ENCODE measurements at places on chromosomes 1 and 21.

DNA sequence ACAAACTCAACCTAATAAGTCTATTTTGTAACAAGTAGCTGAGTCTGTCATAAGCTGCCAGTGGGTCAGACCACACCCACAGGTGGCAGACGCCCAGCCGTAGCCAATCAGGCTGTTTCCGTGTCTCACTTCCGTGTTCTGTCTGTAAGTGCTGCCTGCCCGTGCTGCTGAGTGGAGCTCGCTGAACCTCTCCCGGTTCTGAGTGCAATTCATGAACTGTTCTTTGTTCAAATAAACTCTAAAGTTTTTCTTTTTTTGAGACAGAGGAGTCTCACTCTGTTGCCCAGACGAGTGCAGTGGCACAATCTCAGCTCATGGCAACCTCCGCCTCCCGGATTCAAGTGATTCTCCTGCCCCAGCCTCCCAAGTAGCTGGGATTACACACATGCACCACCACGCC, 25.1 kb downstream of the POFUT2 start:
- DNase-seq: no peak

- no peak for DNase-seq
Observed at GRCh38 chr1:201016943-201017827, 6.3 kb downstream of the KIF21B start.

DNA sequence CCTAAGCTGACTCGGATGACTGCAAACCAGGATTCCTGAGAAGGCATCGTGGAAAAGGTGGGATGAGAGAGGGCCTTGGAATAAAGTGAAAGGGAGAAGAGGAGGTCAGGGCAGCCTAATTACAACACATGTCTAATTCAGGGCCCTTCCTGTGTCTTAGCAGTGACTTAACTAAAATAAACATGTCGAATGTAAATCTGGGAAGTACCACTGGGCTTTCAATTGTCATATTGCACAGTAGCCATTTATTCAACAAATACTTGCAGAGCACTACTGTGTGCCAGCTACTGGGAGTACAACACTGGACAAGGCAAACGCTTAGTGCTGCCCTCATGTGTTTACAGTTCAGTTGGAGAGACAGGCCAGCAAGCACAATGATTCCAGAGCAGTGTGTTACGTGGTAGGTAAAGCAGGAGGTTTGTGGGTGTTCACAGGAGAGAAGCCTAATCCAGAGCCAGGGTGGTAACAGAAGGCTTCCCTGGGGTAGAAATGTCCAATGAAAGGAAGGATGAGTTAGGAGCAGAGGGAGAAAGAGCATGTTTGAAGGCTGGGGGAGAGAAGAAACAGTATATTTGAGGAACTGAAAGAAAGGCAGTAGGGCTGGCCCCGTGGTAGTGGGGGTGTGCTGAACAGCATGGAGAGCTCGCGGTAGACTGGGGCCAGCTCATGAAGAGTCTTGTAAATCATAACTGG, 38.0 kb upstream of the RASAL2 start:
- DNase-seq: no peak

- DNase-seq: no peak
Observed at GRCh38 chr1:199010492-199010891, 371.7 kb downstream of the PTPRC start.

DNA sequence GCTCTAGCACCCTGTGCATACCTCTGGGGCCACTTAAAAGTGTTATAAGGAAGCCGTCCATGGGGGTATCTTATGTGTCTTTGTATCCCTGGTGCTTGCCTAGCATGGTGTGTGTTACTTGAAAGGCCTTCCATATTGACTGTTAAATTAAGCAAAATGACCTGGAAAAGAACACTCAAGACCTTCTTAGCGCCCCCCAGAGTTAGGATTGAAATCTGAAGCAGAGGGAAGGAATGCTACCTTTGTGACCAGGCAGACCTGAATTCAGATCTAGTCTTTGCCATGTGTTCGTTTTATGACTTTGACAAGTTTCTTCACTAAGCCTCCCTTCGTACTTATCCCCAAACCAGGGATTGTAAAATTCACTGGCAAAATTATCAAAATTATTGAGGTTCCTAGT, 59.9 kb downstream of the SLC22A15 start:
- no peak for DNase-seq

- DNase-seq: no peak
Observed at GRCh38 chr1:117070124-117070523, 10.0 kb downstream of the TTF2 start.

DNA sequence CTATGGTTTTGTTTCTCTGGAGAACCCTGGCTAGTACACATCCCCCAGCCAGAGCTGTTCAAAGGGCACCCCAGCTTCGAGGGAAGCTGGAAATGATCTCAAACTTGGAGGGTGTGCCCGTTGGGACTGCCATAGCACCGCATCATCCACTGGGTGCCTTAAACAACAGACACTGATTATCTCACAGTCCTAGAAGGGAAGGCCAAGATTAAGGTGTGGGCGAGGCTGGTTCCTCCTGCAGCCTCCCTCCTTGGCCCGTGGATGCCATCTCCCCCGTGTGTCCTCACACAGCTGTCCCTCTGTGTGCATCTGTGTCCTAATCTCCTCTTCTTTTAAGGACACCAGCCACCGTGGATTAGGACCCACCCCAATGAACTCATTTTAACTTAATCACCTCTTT, 4.2 kb upstream of the IBA57 start:
- no peak for DNase-seq

GRCh38 chr1:153728305-153729066, 636 bp downstream of the INTS3 start:
- no peak for DNase-seq

DNA sequence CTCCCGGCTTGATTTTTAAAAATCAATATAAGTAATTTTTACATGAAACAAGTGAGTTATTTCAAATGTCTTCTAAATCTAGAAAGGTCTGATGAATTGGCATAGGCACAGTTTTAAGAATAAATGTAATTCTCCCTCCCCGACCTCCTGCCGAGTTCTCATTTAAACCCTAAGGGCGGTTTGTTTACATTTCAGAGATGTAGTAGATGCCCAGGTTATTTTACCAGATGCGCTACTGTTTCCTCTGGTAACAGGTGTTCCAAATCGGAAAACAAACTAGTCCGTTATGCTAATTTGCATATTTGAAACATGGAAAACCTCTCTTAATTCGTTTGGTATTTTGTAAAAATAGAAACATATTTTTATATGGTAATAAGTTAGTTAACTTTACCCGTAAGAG, 53.8 kb upstream of the CFAP126 start:
- no peak for DNase-seq

GRCh38 chr1:214445831-214446614, 105.4 kb downstream of the PTPN14 start:
- DNase-seq: no peak

DNA sequence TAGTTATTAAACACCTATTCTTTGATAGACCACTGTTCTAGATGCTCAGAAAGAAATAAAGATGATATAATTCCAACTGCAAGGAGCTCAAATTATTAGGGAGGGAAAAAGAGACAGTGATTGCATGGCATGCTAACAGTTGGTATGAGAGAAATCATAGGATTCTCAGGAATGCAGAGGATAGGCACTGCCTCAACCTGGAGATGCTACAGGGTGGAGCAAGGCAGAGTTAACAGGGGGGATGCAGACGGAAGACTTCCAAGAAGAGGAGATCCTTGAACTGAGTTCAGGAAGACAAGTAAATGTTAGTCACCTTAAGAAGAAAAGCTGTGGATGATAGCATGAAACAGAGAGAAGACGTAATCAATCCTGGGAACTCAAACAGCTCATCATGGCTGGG, 123.7 kb downstream of the DAB1 start:
- DNase-seq: no peak

DNA sequence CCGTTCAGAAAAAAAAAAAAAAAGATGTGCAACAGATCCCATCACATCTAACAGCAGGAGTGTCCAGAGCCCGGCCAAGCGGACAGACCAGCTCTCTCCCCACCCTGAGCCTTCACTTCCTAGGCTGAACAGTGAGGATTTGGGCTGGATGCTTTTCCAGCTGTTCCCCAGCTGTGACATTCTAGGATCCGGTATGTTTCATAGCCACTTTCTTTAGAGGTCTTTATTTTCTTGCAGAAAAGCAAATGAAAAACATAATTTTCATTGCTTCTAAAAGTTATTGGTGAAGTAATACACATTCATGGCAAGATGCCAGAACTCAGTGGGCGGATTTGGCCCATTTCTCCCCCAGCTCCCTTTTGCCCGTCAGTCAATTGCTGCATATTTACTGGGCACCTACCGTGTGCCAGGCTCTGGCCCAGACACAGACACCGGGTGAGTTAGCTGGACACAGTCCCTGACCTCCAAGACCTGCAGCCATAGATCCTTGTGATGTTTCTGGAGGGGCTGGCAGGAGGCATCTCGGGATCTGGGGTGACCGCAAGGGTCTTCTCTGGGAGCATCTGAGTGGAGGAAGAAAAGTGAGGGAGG, 213.7 kb upstream of the VAMP3 start:
- no peak for DNase-seq

DNA sequence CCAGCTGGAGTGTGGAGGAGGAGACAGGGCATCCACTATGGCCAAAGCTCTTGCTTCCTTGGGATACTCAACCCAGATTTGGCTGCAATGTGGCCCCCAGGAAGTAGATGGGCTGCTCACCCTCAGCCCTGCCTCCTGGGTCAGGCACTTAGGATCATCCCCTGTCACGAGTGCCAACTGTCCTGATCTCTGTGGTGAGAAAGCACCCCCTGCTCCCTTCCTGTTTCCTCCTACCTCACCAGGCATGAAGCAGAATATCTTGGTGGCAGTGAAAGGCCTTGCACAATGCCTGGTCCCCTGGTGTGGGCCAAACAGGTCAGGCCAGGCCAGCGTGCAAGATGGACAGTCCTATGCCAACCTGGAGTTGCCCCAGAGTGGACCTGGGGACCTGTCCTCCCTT, 211.7 kb downstream of the GRIK3 start:
- no peak for DNase-seq

GRCh38 chr1:175911138-175911537, 167.7 kb upstream of the TNR start:
- DNase-seq: no peak

DNA sequence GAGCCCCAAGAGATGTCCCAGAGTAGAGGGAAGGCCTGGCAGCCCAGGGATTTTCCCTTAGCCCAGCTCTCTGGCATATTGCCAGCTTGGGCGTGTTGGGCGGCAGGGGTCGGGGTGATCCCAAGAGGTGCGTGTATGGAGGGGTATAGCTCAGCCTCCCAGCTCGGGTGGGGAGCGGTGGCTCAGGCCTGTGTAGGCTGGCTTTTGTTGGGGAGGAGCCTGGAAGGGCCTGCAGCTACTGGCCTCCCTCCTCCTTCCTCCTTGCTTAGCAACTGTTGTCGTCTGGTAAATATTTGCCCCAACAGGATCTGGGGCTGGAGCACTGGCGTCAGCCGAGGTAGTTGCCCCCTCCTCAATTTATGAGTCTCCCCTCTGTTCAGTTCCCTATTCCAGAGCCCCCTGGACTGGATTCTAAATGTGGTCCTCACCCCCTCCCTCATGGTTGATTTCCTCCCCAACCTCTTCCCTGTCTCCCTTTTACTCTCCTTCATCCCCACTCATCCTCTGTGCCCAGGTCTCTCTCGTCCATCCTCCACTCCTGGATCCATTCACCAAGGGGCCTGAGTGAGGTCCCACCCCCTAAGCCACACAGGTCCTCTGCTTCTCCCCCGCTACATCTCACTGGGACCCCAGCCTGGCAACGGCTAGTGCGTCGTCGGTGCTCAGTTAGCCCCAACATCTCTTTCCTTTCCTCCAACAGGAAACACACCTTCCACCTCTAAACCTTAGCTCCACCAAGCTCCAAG, 10.3 kb upstream of the LMNA start:
- peak; percentile 54 for DNase-seq

DNA sequence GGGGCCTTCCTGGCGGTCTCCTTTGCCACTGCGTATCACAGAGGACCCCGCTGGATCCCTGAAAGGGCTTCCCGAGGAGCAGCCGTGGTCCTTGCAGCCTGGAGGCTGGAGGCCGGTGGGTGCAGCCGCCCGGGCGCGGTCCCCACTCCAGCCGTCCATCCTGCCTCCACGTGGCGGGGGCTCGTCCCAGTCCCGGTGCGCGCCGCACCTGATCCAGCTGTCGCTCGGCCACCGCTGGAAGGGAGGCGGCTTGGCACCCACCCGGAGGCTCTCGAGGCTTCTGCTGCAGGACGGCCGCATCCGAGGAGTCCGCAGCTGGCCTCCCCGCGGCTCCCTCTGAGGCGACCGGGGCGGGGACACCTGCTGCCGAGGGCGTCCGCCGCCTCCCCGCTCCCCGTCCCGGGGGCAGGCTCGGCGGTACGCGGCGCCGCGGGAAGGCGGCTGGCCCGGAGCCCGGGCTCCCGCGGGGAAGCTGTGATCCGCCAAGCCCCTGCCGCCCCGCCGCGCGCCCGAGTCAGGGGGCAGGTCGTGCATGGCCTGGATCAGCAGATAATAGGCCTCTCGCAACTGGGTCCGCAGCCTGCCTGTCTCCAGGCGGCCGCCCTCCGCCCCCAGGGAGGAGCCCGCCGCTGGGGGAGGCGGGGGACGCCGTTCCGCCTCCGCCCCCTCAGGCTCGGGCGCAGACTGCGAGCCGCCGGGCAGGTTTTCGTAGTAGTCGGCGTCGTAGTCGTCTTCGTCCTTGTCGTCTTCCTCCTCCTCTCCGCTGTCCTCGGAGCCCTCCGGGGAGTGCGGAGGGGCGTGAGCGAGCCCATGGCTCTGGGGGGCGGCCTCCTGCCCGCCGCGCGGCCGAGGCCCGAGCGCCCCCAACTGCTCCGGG, at the start of gene SYDE2:
SYDE2 (minus strand) TSS at position 554 of the 877 bp plus-strand sequence; CDS start at position 534, 20 bp downstream.
- DNase-seq: peak; percentile 80

DNA sequence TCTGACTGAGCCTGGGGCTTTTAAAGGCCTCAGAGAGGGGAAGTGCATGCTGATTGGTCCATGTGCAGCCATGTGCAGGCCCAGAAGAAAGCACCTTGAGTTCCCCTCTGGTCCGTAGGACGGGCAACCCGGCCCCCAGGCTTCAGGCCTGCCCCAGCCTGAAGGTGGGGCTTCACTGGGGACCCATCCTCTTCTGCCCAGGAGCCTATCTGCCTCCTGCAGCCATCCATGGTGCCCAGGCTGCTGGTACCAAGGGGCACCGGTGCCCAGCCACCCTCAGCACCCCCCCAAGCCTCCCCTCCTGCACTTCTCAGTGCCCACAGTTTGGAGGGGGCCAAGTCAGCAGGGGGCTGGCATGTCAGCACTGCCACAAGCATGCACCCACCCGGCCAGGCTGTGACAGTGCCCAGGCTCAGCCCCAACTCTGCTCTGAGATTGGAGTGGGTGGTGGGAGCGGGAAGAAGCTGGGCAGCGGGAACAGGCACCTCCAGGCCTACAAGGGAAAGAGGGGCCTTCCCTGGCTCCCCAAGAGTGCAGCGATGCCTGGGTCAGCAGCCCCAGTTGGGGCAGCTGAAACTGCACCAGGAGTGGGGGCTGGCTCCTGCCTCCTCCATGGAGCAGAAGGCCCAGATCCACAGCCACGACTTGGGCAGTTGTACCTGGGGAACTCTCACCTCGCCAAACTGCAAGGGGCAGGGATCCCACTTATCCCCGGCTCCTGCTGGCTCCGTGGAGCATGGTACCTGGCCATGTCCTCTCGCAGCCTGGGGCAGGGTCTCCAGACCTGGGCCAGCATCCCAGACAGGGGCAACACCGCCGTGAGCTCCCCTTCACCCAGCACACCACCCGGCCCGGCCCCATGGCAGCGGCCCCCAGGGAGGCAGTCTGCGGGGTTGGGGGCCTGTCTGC, 11.7 kb downstream of the COL6A2 start:
- DNase-seq: no peak
